ENCODE measurements at places on chromosomes 6 and 20. TPM values are rescaled to one million over a fixed set of nuclear protein-coding genes. Genes with fewer than 3 reads are reported as not detected.

RAB32 gene
- 123 TPM for total RNA-seq

AURKA gene
- 26.7 TPM for total RNA-seq

ENPP3 gene
- total RNA-seq = 0.13 TPM

ATP6V1G2 gene
- 3.5 TPM for total RNA-seq

CST4 gene
- not detected for total RNA-seq

C20orf144 gene
- not detected for total RNA-seq

NEDD9 gene
- 3.4 TPM for total RNA-seq
